ENCODE measurements at places on chromosomes 4 and X.

- DNase-seq, result no peak
Observed at GRCh38 chr4:168139336-168139735, 47.0 kb downstream of the ANXA10 start.

- DNase-seq, result no peak
Observed at GRCh38 chr4:37445023-37445422, 200.5 kb downstream of the NWD2 start.

GRCh38 chr4:48268956-48269860 is at the start of gene TEC:
TEC (minus strand) TSS chr4:48269838; CDS start chr4:48228614, 41,224 bp downstream.
- peak; percentile 55 for DNase-seq

- no peak for DNase-seq
Observed at GRCh38 chr4:161920304-161921052, 243.3 kb downstream of the FSTL5 start.

DNA sequence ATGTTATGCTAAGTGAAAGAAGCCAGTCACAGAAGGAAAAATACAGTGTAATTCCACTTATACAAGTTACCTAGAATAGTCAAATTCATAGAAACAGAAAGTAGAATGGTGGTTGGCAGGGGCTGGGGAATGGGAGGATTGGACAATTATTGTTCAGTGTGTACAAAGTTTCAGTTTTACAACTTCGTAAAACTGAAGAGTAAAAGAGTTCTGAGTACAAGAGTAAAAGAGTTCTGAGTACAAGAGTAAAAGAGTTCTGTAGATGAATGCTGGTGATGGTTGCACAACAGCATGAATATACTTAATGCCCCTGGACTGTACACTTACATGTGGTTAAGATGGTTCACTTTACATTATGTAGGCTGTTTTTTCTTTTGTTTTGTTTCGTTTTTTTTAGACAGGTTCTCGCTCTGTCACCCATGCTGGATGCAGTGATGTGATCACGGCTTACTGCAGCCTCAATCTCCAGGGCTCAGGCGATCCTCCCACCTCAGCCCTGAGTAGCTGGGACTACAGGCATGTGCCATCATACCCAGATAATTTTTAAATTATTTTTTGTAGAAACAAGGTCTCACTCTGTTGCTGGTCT is 230.9 kb downstream of the SOWAHB start:
- no peak for DNase-seq

DNA sequence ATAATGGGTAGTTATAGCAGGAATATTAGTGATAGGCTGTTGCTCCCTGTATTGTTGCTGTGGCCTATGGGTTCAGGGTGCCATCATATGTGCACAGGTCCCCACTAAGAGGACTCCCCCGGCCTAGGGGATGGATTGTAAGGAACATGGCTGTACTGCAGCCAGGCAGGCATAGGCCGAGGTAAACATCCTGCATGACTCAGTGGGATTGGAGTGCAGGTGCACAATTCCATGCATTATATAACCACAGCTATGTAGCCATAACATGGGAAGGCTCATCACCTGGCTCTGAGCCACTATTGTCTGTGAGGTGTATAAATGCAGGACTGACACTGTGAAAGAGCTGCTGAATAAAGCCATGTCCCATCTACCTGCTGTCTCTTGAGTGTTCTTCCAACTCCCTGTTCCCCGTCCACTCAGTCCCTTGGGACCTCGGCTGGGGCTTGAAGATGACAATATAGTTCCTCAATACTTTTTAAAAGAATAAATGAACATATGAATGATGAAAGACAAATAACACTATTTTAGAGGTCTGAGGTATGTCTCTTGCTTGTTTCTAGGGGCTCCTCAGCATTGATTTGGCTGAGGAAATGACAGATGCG is 425.2 kb downstream of the IDS start:
- no peak for DNase-seq

DNA sequence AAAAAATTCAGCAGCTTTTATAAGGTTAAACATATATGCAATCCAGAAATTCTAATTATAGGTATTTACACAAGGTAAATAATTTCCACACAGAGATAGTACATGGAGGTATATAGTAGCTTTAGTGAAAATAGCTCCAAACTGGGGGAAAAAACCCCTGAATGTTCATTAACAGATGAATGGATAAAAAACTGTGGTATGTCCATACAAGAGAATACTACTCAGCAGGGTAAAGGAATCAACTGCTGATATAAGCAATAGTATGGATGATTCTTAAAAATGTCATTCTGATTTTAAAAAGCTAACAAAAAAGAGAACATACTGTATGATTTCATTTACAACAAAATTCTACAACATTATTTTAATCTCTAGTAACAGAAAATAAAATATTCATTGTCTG is 37.2 kb upstream of the FRMD7 start:
- no peak for DNase-seq

- DNase-seq, result peak; percentile 13
Observed at GRCh38 chrX:30888526-30889146, 418 bp downstream of the TAB3 start.

- DNase-seq, result no peak
Observed at GRCh38 chr4:86092684-86093083, 267.2 kb downstream of the MAPK10 start.

DNA sequence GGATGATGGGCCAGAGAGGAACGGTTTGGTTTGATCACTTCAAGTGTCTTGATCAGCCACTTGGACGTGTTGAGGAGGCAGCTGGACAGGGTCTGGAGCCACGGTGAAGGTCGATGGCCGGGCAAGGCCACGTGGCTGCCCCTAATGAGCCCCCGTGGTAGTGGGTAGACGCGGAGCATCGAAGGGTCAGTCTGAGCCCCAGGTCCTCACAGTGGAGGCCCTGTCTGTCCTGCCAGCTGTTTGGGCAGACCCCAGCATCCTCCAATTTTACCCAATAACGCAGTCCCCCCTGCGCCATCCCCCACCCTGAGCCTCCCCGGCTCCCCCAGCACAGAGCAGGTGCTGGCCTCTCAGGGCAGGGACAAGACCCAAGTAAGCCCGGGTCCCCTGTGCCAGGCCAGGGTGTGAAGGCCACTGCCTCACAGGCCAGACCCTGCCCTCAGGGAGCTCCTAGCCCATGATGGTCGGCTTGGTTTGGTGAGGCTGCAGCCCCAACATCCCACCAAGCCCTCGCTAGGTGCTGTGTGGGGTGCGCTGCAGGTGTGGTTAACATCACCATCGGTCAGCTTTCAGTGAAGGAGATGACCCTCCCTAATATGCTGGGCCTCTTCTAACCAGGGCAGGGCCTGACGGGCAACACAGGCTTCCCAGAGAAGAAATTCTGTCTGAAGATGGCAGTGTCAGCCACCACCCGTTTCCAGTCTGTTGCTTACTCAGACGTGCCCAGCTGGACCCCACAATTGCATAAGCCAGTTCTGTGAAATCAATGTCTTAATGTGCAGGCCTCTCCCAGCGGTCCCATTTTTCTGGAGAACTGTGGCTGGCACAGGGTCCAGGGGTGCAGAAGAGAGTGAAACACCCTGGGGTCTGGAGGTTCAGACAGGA is 40.5 kb upstream of the NKX1-1 start:
- no peak for DNase-seq

DNA sequence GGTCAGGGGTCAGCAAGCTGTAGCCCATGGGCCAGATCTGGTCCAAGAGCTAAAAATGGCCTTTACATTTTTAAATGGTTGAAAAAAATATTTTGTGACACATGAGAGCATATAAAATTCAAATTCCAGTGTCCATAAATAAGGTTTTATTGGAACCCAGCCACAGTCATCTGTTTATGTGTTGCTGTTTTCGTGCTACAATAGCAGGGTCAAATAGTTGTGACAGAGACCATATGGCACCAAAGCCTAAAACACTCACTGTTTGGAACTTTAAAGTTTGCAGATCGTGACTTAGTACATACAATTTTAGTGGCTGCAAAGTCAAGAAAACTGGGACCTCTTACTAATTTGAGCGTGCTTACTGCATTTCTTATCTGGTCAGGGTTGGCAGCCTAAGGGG is 29.2 kb downstream of the LAMP2 start:
- no peak for DNase-seq

DNA sequence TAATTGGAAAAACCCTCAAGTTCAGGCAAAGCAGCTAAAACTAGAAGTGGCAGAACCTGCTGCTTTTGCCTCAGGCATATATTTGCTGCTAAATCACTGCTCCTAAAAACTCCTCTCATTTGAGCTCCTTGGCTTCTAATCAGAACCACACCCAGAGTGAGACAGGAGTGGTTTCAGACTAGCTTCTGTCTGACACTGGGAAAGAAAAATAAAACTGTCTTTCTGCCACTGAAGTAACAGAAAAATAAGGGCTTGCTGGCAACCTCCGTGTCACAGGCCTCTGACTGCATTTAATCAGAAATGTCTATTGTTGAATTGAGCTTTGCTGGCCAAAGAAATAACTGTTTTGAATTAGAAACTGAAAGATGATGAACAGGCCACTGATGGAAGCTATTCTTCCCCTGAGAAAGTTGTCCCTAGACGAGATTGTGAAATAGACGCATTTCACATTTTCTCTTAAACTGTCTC is 52.1 kb upstream of the RAP2C start:
- no peak for DNase-seq

DNA sequence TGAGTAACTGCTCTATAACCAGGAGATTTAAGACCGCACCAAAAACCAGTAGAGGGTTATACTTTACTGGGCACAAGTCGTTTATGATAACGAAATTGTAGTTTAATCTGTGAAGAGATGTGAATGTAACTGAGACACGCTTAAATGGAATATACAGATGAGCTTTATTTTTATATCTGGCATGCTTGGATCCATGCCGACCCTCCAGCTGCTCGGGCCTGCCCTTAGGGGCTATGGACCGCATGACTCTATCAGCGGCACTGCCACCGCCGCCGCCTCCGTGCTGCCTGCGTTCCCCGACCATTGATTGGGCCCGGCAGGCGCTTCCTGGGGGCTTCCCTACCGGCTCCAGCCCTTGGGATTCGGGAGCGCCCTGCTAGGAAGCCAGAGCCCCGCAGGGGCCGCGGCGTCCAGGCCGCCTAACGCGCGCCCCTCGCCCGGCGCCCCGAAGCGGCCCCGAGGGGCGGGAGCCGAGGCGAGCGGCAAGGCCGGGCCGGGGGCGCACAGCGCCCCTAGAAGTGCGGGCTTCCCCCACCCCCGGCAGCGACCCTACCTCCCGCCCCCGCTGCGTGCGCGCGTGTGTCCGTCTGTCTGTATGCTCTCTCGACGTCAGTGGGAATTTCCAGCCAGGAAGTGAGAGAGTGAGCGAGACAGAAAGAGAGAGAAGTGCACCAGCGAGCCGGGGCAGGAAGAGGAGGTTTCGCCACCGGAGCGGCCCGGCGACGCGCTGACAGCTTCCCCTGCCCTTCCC is at the start of gene NFKB1:
TSS of gene NFKB1 (plus strand) at position 664 of the 751 bp plus-strand sequence. CDS start 24,160 bp downstream, outside the sequence.
- DNase-seq, result peak; percentile 91

GRCh38 chrX:2694914-2695267 is 3.8 kb downstream of the CD99 start:
- DNase-seq, result no peak

DNA sequence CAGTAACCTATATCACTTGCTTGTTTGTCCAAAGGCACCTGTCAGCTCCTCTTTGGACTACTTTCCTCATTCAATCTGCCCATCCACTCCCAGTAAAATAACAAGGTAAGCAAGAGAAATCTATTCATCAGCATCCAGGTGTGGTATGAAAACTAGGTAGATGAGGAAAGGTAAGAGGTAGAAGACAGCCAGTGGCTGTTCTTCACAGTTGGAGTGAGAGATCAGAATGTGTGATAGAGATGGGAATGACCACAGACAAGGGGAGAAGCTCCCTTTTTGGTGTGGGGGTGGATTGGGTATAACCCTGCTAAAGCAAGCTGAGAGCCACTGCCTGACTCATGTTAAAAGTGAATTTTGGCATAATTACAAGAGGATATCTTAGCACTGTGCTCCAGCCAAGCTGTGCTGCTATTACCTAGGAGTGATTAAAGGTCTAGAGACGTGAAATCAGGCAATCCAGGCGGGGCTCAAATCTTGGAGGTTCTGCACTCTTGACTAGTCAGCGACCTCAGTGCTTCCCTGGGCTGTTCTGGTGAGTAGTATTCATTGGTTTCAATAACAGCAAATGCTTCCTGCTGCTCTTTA is 28.1 kb upstream of the RASL11B start:
- no peak for DNase-seq

DNA sequence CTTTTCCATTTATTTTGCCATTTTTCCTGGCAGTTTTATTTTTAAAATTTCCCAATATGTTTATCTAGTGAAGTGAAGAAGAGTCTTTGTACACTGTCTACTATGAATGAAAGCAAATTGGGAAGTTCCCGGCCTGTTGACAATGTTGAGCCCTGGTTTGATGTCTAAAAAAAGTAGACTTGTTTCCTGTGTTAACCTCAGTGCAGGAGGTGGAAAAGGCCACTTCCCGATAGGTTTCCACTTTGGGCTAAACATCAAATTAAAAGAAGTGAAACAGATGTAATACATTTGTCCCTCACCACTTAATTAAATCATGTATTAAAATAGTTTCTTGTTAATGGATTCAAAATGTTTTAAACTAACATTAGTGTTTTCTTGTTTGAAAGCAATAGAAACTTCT is 30.0 kb downstream of the BBS12 start:
- peak; percentile 1 for DNase-seq

- no peak for DNase-seq
Observed at GRCh38 chr4:149702414-149703293, 113.0 kb downstream of the IQCM start.

- no peak for DNase-seq
Observed at GRCh38 chr4:107017443-107018343, 18.4 kb downstream of the DKK2 start.

DNA sequence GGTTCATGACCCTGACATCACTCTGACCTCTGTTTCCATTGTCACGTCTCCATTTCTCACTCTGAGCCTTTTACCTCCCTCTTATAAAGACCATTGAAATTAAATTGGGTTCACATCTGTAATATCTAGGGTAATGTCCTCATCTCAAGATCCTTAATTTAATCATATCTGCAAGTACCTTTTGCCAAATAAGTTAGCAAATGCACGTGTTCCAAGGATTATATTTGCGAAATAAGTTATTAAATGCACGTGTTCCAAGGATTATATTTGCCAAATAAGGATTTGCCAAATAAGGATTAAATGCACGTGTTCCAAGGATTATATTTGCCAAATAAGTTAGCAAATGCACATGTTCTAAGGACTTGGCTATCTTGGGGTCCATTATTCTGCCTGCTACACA is 938.0 kb downstream of the NLGN4X start:
- DNase-seq, result no peak

GRCh38 chrX:117653396-117653795 is 463.2 kb downstream of the KLHL13 start:
- DNase-seq, result no peak

DNA sequence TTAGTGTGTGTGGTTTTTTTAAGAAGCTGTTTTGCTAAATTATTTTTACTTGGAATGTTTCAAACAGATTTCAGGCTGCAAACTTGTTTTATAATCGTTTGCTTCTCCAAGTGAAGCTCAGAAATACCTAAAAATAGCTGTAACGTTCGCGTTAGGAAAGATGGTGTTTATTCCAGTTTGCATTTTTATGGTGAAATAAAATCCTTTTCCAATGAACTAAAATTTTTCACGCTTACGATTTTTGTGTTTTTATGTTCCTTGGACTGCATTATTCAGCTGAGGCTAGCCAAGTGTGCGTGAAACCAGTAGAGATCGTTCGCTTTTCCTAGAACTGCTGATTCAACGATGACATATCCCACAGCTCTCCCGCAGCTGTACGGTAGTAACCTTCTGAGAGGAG is 10.9 kb downstream of the AKAP17A start:
- no peak for DNase-seq

GRCh38 chr4:7710576-7711306 is 228.9 kb downstream of the AFAP1 start:
- DNase-seq, result no peak

Measured in stimulated activated naive B cell treated with anti-CD40 and anti-IgM and Interleukin-4, amounts not matched to agents 10 μg/mL and 1 μg/mL and 100 μg/mL, for 72 hours (primary cell).